ENCODE measurements at places on chromosomes 6 and 20.

- DNase-seq: no peak
Observed at GRCh38 chr6:169530752-169531123, 171.1 kb downstream of the WDR27 start.

- no peak for DNase-seq
Observed at GRCh38 chr6:99471638-99472037, 43.6 kb downstream of the USP45 start.

- DNase-seq: no peak
Observed at GRCh38 chr20:18377896-18378481, 88.8 kb downstream of the DZANK1 start.

GRCh38 chr20:49268600-49269365 lies 9.1 kb downstream of the ZNFX1 start:
- DNase-seq: no peak

- DNase-seq: no peak
Observed at GRCh38 chr20:653590-654416, 803 bp upstream of the SRXN1 start.

- no peak for DNase-seq
Observed at GRCh38 chr6:89966228-89966544, 71.9 kb downstream of the GJA10 start.

DNA sequence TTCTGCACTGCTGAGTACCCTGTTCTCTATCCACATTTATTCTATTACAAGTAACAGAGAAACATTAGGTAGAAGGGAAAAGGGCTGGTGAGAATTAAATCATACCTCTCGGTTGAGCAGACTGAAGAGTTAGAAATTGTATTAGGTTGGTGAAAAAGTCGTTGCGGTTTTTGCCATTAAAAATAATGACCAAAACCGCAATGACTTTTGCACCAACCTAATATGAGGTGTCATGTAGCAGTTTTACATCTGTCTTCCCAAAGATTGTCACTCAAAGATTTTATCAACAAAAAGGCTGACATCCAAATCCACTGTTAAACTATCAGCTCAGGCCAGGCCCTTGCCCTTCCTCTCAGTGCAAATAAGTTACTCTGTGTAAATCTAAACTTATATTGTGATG lies 28.3 kb upstream of the GRIK2 start:
- no peak for DNase-seq

GRCh38 chr6:138546733-138547185 lies 47.5 kb upstream of the NHSL1 start:
- DNase-seq: no peak

- DNase-seq: peak; percentile 5
Observed at GRCh38 chr6:126784161-126784790, 334.2 kb upstream of the RSPO3 start.
